Ecto neural progenitor cell (in vitro differentiated cells): ENCODE measurements at places on chromosomes 1 and 21.

- no peak for DNase-seq
Observed at GRCh38 chr21:17334484-17334883, 178.4 kb upstream of the CXADR start.

GRCh38 chr1:221911714-221912113 lies 169.8 kb upstream of the DUSP10 start:
- DNase-seq: no peak

GRCh38 chr1:165451691-165452090 lies 6.8 kb upstream of the RXRG start:
- DNase-seq: no peak

DNA sequence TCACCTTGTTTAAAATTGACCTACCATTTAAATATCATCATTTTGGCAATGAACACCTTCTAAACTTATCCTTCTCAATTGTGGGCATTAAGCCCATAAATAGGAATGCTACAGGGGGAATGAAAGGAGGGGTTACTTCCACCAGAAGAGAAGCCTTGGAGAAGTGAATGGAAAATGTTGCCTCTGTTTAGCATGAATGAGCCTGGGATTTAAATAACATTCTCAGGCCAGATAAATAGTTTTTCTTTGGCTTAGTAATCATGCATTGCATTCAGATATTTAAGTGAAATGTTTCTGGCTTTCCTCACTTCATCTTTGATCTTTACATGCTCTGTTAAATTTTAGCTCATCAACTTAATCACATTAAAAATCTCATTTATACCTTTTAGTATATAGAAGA lies 284.3 kb upstream of the FMN2 start:
- DNase-seq: no peak

GRCh38 chr1:38589036-38589435 lies 270.5 kb downstream of the RRAGC start:
- no peak for DNase-seq

DNA sequence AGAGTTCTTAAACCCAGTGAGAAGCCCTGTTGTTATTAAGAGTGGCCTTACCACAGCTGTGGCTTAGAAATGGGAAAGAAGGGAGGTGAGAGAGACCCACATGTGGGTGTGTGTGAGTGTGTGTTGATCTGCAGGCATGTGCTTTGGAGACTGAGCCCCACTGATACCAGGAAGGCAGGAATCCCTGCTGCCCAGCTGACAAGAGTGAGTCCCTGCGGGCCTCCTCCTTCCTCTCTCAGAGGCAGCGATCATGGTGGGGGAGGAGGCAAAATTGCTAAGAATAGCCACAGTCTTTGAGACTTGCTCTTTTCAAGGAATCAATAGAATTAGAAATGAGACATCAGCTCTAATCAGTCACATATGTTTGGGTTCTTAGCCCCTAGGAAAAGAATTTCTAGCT lies 87.0 kb upstream of the WARS2 start:
- no peak for DNase-seq

GRCh38 chr1:76729142-76729541 lies 138.1 kb upstream of the ST6GALNAC5 start:
- DNase-seq: no peak

DNA sequence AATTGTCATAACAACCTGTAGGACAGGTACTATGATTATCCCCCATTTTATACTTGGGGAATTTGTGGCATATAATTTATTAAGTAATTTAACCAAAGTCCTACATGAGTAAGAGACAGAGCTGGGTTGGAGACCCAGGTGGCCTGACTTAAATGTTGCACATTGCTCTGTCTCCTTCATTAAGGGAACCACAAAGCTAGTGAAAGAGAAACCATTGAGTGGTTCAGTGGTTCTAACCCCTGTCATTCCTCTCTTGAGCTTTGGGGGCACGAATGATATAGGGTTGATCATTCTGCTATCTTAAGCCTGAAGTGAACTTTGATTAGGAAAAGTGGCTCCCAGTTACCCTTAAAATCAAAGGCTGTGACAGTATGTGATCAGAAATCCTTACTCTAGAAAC lies 5.3 kb upstream of the MAP3K7CL start:
- DNase-seq: no peak

- no peak for DNase-seq
Observed at GRCh38 chr1:119539636-119540035, 32.6 kb downstream of the HSD3B1 start.

DNA sequence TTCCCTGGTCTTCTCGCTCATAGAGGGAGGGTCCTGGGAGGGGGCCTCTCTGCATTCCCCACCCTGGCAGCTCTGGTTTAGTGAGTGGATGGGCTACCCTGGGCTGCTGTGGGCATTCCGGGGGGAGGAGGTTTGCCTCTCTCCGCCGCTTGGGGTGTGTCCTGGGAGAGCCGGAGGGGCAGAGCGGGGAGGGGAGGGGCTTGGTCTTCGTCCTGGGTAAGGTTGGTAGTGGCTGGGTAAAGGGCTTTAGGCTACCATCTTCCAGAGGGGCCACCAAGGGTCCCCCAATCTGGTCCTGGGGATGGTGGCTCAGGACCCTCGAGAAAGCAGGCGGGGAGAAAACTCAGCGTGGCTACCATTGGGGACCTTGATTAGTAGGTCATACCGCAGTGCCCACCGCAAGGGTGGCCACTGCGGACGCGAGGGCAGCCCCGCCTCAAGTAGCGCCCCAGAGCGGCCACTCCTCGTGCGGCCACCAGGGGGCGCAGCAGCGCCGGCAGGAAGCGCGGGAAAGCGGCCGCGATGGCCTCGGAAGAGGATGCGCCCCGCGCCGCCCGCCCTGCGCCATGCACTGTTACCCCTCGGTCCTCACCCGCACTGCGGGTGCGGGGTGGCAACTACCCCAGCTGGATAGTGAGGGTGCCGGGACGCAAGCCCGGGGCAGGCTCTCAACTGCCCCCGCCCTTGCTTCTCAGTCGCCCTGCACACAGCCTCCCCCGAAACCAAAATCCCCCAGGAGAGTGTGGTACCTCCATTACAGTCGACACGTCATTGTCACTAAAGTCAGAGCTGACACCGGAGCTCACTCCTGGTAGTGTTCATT lies 44.1 kb upstream of the SLC25A33 start:
- DNase-seq: peak; percentile 84
